ENCODE measurements at places on chromosomes 4 and X.

- no peak for DNase-seq
Observed at GRCh38 chrX:45077748-45078424, 122.8 kb downstream of the DIPK2B start.

GRCh38 chr4:57131849-57132742 is 21.9 kb upstream of the IGFBP7 start:
- DNase-seq, result no peak

DNA sequence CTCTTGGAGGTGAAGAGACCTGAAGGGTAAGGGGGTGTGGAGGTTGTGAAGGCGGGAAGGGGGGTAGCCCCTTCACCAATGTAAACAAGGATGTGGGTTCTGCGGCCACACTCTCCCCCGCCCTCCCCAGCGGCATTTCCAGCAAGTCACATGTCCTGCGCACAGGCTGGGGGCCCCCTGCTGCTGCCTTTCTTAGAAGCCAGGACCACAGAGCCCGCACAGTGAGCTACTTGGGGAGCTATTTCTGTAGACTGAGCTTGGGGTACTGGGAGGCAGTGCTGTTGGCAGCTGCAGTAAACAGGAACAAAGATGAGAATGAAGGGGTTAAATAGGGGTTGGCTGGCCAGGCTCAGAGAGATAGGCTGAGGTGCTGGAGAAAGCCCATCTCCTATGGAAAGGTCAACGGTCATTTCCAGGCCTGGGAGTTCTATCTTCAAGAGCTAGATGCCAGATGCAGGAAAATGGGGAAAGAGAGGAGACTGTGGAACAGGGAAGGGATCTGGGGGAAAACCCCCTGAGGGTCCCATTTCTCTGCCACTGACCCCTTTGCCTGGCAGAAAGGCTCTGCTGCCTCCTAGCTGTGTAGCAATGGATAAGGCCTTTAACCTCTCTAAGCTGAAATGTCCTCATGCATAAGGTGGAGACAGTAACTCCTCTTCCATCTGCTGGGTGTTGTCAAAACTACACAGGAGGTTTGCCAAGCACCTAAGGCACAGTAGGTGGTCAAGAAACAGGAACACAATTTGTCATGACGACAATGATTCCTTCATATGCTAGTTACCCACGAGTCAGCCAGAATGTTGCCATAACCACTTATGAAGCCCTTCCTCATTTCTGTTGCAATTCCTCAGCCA is 18.5 kb upstream of the PIM2 start:
- DNase-seq, result no peak

GRCh38 chr4:182277377-182277776 is 34.2 kb downstream of the TENM3 start:
- DNase-seq, result no peak

- DNase-seq, result no peak
Observed at GRCh38 chr4:85491527-85491926, 16.6 kb downstream of the ARHGAP24 start.

DNA sequence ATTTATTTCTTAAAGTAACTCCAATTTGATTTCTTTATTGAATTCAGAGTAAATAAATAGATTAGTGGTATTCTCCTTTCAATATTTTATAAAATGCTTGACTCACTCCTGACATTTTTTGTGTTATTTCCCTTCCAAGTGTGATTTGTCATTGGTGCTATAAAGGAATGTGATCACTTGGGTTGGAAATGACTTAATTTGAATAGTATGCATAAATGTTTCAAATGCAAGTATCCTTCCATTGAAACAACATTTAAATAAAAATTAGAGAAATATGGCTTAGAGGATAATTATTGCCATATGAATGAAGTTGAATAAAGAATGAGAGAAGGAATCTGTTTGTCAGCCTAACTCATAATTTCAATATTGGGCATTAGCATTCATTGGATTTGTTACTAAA is 182.7 kb downstream of the PABPC4L start:
- DNase-seq, result no peak

DNA sequence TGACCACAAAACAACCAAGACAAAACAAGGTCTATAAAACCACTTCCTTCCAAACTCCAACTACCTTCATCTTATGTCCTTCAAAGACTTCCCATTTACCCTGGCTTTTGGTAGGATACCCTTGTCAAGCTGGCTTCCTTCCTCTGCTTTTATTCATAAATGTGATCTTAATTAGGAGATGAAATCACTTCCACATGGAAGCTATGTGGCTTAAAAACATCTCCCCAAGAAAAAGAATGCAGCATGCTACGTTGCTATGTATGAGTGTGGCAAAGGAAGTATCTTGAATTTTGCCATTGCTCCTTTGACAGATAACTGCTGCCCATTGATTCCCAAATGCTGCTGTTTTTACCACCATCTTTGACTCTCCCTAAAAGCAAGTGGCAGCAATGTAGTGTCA is 46.4 kb upstream of the VEGFD start:
- no peak for DNase-seq

Measured in H9 (cell line).